ENCODE measurements at places on chromosomes 13 and 19.

DNA sequence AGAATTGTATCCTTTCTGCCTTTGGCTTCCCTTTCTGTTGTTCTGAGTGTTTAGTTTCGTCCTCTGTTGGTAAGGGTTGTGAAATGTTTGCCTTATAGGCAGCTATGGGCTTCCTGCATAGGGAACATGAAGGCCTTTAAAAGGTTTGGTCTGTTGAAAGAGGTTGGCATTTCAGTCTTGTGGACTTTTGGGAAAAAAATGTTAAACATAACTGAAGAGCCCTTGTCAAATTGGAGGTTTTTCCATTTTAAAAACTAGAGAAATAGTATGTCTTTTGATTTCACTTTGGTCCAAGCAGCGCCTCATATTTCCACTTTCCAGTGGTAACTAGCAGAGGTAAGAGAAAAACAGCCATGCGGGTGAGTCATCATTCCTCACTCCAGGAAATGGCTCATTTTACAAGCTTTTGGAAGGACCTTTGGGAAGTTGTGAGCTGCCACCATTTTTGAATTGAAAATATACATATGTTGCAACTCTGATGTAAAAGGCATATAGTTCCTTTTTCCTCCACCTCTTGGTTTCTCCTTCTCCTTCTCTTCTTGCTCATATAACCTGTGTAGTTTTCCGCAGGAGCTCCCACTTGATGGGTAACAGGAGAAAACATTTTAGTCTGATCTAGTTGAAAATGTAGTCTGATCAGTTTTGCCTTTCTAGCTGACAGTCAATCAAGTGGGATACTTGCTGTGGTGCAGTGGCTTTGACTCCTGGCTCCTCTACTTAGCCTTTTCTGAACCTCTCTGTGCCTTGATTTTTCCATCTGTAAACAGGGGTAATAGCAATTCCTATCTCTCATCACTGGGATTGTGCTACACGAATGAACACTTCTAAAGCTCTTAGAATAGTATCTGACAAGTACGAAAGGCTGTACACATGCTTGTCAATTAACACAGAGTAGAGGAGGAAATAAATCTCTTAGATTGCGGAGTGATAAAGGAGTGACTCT lies 23.0 kb downstream of the GPC6 start:
- no peak for DNase-seq

- DNase-seq: no peak
Measured at GRCh38 chr13:50353651-50354415, 338.6 kb downstream of the KCNRG start.

DNA sequence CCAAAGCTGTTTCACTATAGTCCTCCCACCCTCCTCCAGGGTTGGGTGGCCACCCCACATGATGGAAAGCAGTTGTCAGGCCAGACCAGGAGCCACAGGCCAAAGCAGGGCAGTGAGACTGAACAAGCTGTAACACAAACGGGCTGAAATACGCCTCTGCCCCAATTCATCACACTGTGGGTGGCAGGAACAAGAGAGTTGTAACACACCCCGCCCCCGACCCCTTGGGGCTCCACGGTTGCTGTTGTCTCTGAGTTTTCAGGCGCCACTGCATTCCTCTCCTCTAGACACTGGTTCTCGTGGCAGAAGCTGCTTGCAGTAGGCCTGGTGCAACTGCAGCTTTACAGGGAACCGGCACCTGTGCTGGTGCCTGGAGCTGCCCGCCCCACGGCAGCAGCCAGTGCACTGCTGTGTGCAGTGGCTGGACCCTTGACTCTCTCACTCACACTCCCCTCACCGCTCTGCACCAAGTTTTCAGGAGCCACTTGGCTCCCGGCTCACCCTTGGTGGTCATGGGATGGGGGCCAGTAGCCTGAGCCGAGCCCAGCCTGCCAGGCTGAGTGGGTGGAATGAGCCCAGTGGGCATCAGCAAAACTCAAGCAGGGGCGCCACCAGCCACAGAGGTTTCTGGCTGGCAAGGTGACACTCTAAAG lies 1314.5 kb upstream of the MIR17HG start:
- DNase-seq: no peak

DNA sequence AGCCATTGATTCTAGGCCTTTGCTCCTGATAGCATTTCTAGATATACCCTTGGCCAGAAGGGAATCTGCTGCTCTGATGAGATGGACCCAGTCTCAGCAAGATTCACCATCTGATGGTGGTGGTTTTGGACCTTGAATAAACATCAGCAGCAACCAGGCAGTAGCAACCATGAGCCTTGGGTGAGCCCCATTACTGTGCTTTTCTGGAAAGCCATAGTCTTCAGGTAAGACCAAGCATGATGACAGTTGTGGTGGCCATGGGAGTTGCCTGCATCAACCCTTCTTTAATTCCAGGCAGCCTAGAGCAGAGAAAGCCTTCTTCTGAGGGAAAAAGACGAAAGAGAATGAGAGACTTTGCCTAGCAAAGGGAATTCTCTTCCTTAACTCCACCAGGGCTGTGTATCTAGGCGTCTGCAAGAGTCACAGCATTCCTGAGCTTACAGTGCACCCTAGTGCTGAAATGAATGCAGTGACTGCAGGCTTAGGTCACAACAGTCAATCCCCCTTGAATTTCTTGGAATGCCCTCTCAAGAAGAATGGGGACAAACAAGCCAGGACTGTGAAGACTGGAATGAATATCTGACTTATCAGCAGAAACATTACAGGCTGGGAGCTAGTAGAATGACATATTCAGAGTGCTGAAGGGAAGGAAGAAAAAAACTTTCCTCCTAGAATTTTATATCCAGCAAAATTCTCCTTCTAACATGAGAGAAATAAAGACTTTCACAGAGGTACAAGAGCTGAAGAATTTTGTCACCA lies 942.4 kb upstream of the PCDH20 start:
- no peak for DNase-seq

DNA sequence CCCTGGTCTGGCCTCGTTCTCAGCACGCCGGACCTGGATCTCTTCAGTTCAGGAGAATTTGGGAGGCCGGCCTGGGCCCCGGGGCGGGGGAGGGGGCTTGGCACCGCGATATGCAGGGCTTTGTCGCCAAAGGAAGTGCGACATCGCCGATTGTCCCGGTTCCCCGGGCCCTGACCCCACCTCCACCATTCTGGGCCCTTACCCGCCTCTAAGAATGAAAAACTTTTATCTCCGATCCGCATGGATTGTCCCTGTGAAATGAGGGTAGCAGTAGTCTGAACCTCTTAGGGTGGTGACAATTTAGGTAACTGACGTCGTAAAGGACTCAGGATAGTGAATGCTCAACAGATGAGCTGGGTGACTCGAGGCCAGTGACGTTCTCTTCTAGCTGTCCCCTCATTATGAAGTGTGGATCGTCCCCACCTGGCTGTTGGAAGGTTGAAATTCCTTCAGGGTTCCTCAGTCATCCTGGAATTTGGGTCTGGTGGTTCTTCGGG lies 650 bp downstream of the DDA1 start:
- no peak for DNase-seq

DNA sequence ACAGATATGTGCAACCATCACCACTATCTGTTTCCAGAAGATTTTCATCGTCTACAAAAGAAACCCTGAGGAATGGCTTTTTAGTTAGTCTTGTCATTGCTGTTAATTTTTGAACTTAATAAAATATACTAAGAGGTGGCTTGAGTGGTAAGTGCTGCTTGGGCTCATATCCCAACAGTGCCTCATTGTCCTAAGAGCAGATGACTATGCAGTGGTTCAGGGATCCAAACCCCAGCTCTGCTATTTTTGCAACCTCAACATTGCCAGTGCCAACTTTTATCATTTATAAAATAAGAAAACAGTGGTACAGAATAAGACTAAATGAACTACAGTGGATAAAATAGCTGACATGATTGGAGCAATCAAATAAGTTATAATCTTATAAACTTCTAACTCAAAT lies 123.2 kb upstream of the SLC7A1 start:
- DNase-seq: no peak

DNA sequence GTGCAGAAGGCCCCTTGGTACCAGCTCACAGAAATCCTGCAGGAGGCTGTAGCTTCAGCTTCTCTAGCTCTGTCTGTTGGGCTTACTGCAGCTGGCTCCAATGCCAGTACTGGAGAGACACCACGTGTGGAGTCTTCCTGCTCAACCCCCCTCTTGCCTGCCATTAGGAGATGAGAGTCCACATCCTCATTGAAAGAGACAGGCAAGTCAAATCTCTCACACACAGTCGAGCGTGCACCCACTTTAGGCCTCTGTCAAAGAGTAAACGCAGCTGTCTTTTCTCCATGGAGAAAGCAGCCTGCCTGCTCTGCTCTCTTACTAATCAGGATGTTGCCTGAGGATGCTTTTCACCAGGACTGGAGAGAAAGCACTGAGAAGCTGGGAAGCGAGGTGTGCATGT lies 523.0 kb upstream of the NBEA start:
- DNase-seq: no peak

GRCh38 chr13:76267216-76267615 lies 619.0 kb downstream of the KCTD12 start:
- DNase-seq: no peak

DNA sequence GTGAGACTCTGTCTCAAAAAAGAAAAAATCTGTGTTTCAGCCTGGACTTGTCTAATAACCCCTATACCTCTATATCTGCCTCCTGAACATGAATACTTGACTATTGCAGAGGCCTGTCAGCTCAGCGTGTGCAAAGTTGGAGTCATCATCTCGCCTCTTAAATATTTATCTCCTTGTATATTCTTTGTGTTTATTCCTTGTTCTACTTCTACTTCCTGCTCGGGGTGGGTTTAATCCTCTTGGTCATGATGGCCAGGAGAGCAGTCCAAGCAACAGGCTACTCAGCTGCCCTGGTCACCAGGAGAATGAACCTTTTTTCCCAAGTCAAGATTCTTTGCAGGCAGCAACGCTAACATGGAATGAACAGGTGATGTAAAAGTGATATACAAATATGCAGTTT lies 119.1 kb downstream of the PCCA start:
- no peak for DNase-seq

DNA sequence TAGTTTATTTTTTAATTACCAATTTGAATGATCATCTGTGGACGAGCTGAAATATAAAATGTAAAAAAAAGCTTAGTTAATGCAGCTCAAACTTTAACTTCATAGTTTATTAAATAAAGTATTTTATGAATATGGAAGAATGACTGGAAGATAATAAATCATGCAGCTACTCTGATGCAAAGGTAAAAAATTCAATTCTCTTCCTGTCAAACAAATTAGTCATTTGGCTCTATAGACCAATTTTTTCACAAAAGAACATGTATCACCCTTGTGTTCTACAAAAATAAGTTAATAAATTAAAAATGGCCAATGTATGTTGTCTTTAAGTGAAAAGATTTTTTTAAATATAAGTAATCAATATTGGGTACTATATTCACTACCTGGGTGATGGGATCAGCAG lies 26.2 kb downstream of the EXOSC8 start:
- no peak for DNase-seq

- DNase-seq: peak; percentile 72
Measured at GRCh38 chr19:40221858-40222619, 3.9 kb upstream of the TTC9B start.

- DNase-seq: peak; percentile 47
Measured at GRCh38 chr19:3184847-3185460, 776 bp upstream of the NCLN start.

GRCh38 chr13:74003374-74003773 lies 130.8 kb downstream of the KLF12 start:
- DNase-seq: no peak

GRCh38 chr19:6693056-6693471 lies 23.1 kb upstream of the TNFSF14 start:
- DNase-seq: no peak

DNA sequence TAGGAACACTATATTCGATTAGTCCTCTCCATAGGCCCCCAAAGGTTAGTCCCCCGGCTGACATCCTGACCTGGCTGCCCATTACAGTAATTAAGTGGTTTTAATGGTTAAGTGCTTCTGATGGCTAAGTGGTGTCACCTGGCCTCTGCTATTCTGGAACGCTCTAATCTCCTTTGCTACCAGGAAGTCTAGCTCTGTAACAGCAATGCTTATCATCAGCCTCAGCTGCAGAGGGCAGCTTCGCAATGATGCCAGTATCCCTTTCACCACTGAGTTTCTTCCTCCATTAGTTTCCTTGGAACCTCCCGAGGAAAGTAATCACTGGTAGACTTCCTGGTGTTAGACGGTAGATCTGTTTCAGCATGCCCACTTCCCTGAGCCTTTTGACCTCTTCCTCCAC lies 8.6 kb upstream of the RNF6 start:
- DNase-seq: no peak

GRCh38 chr13:24263632-24264031 lies 45.7 kb upstream of the C1QTNF9 start:
- DNase-seq: no peak

GRCh38 chr13:33642374-33643065 lies 175.4 kb upstream of the RFC3 start:
- DNase-seq: no peak

DNA sequence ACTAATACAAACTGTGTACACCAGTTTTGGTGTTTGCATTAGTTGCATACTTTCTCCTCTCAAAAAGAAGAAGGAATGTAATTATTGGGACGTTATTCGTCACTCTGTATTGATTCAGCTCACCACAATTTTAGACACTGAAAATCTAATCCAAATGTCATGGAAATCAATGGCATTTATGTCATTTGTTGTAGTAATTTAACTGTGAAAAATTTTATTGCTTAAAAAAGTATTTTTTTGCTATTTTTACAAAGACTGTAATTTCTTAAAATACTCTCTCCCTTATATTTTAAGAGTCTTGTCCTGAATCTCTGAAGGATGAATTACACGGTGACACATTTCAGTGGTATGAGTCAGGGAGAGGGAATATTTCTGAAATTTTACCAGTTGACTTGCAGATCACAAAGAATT lies 2117.6 kb downstream of the PCDH9 start:
- DNase-seq: no peak

Data from NCI-H1436 (cell line).